Mesothelial cell of epicardium (in vitro differentiated cells): ENCODE measurements at places on chromosomes 13 and 19. TPM values are rescaled to one million over a fixed set of nuclear protein-coding genes. Genes with fewer than 3 reads are reported as not detected.

DNA sequence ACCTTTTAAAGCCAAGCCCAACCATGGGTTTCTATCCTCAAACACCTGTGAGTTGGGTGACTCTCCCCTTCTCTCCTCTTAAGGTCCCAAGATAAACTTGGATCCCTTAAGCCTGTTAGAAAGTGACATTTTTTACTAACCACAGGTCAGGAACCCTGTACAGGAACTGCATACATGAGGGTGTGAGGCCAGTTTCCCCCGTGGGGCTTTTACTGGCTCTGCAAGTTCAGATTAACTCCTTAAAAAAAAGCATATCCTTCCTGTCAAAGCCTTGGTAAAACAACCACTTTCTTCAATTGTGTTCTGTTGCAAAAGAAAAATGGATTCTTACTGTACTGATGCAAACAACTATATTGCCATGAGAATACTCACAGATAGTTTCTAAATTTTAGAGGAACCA lies 2638.7 kb upstream of the PCDH20 start:
- DNase-seq, result no peak

DNA sequence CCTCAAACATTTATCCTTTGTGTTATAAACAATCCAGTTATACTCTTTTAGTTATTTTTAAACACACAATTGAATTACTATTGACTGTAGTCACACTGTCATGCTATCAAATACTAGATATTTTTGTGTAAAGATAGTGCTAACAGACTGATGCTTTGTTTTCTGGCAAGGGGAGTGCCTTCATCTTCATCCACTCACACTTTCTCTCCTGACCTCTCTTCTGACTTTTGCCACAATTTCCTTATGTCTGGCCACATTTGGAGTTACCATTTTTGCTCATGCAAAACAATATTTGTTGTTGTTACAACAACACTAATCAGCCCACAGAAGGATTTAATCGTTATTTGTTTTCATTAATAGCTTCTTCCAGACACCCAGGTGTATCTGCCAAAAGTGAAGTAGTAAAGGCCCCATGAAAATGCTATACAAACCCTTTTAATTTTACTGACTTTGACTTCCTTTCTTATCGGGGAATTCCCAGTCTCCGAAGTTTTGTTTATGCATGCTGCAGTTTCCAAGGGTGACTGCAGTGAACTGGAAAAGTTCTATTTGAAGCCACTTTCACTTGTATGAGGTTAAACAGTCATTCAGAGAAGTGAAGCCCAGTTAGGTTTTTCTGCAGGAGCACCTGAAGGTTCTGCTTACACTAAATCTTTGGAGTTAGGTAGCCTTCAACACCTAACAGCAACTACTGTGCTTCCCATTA lies 66.1 kb upstream of the FRY start:
- DNase-seq, result no peak

DNA sequence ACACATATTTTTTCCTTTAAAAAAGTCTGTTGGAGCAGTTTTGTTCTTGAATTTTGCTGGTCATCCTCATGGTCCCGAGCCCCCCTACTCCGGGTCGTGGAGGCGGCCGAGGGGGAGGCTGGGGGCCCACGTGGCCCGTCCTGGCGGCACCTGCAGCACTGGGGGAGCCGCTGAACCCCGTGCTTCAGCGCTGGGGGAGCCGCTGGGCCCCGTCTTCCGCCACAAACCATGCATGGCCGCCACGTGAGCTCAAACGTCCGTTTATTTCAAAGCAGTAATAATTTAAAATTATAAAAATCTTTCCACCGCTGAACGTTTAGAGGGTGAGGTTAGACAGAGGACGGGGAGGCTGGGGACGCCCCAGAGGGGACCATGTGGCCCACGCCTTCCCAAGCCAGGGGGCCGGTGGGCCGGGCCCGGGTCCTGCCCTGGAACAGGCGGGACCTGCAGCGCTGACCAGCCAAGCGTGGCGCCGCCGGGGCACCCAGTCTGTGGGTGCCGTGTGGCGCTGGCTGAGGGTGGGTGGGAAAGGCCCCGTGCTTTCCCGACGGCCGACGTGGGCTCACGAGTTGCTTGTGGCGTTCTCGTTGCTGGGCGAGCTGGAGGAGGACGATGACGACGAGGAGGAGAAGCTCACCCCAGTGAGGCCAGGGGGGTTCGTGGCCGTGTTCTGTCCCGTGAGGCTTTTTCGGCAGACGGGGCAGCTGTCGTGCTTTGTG lies 8.0 kb downstream of the FGF22 start:
- DNase-seq, result no peak

- DNase-seq, result no peak
These were observed 301.9 kb downstream of the ATP8A2 start for GRCh38 chr13:25673711-25674110.

- DNase-seq, result no peak
These were observed 102.6 kb downstream of the LRCH1 start for GRCh38 chr13:46655377-46656180.

GRCh38 chr13:75426421-75426820 lies 55.5 kb downstream of the TBC1D4 start:
- no peak for DNase-seq

GRCh38 chr19:30807278-30807677 lies 435.1 kb downstream of the ZNF536 start:
- no peak for DNase-seq

- DNase-seq, result no peak
These were observed 21.6 kb downstream of the TMEM38A start for GRCh38 chr19:16682539-16682938.

DNA sequence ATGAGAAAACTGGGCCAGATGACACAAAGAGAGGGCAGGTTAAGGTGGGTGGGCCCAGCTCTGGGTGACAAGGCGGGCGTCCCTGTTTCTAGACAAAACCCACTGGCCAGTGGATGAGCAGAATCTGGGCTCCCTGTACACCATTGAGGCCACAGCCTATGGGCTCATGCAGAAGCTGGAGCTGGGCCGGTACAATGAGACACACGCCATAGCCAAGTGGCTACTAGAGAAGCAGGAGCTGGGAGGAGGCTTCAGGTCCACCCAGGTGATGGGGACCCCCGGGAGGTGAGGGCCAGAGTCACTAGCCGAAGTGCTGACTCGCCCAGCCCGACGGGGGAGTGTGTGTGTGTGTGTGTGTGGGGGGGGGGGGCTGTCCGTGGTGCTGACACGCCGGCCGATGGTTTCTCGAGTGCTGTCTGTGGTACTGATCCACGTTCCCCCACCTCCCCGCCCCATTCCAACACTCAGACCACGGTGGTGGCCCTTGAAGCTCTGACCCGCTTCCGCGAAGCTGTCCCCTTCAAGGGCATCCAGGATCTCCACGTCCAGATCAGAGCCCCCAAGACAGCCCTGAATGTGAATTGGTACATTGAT lies 24.3 kb upstream of the SHFL start:
- DNase-seq, result no peak

DNA sequence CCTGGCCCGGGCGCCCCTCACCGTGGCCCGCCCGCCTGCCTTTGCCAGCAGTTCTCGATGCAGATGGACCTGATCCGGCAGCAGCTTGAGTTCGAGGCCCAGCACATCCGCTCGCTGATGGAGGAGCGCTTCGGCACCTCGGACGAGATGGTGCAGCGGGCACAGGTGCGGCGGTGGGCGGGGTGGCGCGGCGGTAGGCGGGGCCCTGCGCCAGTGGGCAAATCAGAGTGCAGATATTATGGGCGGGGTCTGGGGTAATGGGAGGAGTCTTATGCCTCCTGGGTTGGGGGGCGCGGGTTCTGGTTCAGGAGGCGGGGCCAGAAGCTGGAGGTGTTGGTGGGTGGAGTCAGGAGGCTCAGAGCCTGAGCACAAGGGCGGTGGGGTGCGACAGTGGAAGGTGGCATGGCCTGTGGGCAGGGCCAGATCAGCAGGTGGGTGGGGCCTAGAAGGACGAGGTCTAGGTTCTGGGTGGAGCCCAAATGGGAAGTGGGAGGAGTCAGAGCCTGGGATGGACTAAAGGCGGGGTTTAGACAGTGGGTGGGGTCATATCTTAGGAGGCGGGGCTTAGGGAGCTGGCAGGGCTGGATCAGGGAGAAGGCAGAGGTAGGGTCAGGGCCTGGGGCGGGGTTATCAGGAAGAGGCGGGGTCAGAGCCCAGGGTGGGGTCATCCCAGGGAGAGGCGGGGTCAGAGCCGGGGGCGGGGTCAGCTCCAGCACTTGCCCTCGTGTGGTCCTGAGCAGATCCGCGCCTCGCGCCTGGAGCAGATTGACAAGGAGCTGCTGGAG lies 5.6 kb downstream of the APC2 start:
- no peak for DNase-seq

GRCh38 chr13:51957377-51958216 lies 53.7 kb downstream of the ATP7B start:
- DNase-seq, result no peak

DNA sequence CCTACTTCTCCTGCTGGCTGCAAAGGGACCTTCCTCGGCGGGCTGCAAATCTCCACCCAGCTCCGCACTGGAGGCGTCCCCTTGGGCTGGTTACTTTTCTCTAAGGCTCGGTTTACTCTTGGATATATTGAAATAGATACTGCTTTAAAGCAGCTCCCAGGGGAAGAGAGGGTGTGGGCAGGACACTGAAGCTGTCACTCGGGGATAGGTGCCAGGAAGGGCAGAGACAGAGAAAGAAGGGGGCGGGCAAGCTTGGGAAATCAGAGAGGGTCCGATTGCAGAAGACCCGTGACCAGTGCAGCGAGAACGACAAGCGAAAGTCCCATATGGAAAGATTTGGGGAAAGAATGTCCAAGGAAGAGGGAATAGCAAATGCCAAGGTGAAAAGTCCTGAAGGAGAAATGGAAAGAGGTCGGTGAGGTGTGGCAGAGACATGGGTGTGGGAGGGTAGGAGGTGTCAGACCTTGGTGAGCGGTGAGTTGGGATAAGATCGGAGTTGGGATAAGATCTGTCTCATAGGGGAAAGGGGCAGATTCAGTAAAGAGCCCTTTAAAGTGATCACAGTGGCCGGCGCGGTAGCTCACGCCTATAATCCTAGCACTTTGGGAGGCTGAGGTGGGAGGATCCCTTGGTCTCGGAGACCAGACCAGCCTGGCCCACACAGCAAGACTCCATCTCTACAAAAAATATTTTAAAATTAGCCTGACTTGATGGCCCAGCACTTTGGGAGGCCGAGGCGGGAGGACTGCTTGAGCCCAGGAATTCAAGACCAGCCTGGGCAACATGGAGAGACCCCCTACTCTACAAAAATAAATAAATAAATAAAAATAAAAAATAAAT lies 618 bp downstream of the THSD8 start:
- DNase-seq, result no peak

- DNase-seq, result no peak
These were observed 28.9 kb downstream of the ZFR2 start for GRCh38 chr19:3839941-3840340.

- DNase-seq, result no peak
These were observed 11.4 kb downstream of the ARID3A start for GRCh38 chr19:937259-937694.

- DNase-seq, result no peak
These were observed 86.1 kb downstream of the TEX26 start for GRCh38 chr13:31018511-31018910.

KLK1 gene
- total RNA-seq, result 0.27 to 0.40 TPM in 2 of 3 replicates, not detected in the other

DEDD2 gene
- total RNA-seq, result 21.3 to 24.0 TPM (median 23.7 TPM) in 3 replicates

HIPK4 gene
- total RNA-seq, result 0.20 to 0.32 TPM (median 0.31 TPM) in 3 replicates

FOXA3 gene
- not detected in 3 replicates for total RNA-seq
